Stimulated activated CD4-positive, alpha-beta T cell treated with anti-CD3 and anti-CD28 coated beads, TNF-alpha, amount 100 ng/mL, for 4 hours (primary cell): ENCODE measurements at places on chromosomes 7 and 10.

- DNase-seq: no peak
These were observed 1.3 kb downstream of the SAR1A start for GRCh38 chr10:70169011-70169410.

DNA sequence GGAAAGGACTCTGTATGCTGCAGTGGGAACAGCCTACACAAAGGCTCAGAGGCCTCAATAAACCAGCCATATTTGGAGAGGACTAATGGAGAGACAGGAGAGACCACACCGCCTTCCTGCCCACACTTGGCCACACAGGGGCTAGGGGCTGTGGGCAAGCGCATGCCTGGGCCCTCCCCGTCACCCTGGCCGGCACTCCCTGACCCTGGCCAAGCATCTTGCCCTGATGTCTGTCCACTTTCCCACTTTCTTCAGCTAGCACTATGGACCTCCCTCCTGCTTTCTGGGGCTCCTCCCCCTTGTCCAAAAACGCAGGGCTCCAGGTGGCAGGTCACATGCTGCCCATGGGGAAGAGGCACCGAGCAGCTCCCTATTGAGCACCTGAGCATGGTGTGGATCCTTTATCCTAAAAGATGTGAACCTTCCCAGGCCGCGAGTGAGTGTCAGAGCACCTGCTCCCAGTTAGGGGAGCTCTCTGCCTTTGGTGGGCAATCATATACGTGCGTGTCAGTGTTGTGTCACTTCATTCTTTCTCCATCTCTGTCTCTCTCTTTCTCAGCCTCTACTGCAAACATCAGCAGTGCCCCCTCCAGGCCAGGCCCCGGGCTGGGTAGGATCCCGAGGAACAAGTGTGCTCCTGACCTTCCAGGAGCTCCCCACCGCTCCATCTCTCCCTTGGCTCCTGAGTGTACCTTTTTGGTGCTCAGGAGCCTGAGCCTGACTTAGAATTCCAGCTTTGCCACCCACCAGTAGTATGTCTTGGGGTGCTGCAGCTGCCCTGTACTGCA is 74.0 kb downstream of the ZMIZ1 start:
- no peak for DNase-seq

DNA sequence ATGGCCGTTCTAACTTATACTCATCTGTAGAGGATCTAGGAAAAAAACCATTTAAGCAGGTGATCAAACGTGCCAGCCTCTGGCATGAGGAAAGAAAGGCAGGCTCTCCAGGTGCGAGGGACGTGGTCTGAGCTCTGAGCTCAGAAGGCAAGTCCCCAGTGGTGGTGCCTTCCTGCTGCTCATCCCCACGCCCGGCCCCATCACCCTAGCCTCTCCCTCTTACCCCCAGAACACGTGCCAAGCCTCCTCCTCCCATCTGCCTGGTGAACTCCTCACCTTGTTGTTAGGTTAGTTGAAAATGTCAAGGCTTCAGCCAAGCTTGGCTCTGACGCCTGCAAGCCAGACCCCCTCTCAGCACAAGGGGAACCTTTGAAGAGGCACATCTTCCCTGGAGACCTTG is 571.2 kb upstream of the MKI67 start:
- no peak for DNase-seq

DNA sequence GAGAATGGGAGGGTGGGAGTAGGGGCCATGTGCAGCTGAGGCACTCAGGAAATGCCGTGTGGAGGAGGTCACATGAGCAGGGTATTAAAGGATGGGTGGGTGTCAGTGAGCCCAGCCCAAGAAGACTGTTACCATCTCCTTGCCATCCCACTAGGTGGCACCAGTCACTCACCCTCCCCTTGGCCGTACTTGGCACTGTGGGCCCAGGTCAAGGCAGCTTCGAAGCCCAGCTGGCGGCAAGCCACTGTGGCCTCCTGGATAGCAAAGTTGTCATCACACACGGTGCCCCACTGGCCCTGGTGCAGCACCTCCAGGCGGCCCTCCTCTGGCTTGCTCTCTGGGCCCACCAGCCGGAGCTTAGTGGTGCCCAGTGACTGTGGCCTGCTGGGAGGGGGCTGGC is 5.4 kb downstream of the LOXL4 start:
- DNase-seq: no peak
